Epithelial cell of prostate (primary cell): ENCODE measurements at places on chromosomes 4 and X.

- no peak for DNase-seq
These were observed 46.8 kb downstream of the PSAPL1 start for GRCh38 chr4:7387925-7388324.

DNA sequence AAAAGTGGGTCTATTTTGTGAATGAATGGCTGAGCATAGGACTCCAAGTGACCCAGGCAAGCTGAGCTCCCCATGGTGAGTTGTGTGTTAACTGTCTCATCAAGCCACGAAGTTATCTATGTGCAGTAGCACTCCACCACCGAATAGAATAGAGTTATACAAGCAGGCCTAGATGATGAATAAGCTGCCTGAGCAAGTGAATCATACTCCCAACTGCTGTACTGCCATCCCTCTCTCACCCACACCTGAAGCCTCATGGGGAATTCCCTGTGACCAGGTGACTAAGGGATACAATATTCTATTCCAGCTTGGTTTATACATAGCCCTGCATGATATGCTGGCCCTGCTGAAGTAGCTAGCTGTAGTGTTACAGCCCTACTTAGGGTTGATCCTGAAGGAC lies 38.7 kb downstream of the KDM5C start:
- DNase-seq, result peak; percentile 76

DNA sequence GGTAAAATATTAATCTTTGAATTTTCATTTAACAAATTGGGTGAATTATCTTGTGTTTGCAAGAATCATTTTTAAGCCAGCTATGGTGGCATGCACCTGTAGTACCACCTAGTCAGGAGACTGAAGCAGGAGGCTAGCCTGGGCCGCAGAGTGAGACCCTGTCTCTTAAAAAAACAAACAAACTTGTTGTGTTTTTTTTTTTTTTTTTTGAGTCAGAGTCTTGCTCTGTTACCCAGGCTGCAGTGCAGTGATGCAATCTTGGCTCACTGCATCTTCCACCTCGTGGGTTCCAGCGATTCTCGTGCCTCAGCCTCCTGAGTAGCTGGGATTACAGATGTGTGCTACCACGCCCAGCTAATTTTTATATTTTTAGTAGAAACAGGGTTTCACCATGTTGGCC lies 2.2 kb downstream of the TXLNG start:
- no peak for DNase-seq

DNA sequence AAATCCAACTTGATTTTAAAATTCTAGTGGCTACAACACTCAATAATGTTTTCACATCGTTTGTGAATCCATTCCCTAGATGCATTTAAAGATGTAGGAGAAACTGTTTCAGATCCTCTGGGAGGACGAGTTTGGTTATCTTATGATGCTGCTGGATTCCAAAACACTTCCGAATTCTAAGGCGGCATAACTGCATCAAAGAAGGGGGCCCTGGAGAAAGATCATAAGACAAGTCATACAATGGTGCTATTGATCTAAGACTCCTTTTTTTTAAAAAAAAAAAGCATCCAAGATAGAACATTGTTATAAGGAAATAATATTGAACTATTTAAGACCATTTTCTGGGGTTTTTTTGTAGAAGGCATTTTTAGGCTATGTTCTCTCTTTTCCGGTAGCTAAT lies 25.5 kb downstream of the ASB9 start:
- DNase-seq, result no peak

DNA sequence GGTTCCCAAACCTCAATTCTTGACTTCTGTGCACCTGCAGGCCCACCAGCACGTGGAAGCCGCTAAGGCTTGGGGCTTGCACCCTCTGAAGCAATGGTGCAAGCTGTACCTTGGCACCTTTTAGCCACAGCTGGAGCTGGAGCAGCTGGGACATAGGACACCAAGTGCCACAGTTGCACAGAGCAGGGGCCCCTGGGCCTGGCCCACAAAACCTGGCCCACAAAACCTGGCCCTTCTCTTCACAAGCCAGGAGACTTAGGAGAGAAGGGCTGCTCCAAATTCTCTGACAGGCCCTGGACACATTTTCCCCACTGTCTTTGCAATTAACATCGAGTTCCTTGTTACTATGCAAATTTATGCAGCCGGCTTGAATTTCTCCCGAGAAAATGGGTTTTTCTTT lies 197.8 kb downstream of the EPHA5 start:
- no peak for DNase-seq

DNA sequence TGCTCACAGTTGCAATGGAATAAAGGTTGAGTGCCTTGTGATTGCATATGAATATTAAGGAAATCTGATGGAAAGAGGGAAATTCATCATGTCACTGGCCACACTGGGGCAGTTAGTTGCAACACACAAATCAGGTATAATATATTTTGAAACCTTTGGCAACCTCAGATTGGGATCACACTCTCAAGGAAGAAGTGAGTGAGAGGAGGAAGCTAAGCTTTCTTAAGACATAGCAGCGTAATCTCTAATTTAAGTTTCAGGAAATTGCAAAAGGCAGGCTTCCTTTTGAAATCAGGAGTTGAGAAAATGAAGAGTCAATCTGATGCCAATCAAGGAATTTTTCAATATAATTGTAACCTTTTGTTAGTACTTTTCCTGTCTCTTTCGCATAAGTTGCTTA lies 12.3 kb upstream of the CLTRN start:
- DNase-seq, result no peak

DNA sequence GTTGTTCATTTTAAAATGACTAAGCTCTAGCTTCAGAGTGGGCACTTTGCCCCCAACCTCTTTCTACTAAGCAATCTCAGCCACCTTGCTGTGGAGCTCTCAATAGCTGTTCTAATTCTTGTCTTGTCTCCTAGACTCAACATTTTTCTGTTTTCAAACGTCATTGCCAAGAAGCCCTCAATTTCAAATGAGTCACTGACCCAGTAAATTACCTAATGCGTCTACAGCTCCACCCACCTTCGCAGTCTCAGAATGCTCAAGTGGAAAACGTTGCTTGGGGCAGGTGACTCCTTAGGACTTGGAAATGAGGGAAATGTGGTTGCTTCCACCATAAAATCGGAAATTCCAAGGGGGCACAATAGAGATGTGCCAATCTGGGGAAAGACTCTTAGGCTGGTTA lies 59.0 kb downstream of the ING2 start:
- DNase-seq, result peak; percentile 26

DNA sequence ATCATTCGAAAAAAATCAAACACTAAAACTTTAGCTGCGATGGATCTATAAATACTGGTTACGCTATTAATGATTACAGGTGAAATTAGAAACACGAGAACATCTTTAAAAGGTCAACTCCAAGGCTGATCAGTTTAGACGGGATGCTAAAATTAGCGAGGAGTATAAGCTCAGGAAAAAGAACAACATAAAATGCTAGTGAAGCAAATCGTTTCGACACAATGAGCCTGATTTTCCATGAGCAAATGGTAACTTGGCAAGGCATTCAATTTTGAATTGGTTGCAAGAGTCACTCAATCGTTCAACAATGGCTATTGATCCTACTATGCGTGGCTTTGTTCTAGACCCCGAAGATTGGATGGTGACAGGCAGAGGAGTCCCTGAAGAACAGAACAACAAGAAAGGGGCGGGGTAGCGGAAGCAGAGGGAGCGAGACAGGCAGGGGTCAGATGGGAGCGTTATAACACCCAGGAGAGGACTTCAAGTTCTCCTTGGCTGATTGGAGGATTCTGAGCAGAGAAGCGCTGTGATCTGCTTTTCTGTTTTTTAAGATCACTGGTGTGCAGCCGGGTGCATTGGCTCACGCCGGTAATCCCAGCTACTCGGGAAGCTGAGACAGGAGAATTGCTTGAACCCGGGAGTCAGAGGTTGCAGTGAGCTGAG lies 146.5 kb downstream of the RBM47 start:
- no peak for DNase-seq

DNA sequence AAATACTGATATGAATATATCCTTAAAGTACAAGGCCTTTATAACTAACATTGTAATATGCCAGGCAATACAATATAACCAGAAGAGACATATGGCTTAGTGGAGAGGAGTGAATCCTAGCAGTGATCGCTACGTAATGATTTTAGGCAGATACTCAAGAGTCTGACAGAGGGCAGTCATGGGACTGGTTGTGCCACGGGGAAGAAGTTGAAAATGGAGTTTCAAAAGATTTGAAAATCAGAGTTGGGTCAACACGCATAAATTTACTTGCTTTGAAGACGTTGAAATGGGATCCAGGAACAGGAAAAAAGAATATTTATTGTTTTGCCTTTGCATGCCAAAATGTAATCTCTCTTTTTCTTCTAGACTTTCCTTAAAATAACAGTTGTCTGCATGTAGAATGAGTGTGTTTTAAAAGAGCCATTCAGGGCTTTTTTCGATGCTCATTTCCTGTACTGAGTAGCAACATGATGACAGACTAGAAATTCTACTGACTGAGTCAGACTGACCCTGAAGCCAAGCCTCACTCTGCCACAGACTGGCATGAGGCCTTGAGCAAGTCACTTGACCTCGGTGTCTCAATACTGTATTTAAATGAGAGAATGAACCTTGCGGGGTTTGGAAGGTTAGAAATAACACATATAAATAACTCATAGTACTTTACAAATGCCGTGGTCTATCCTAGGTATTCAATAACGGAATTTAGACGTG lies 8.1 kb upstream of the SMS start:
- DNase-seq, result peak; percentile 29

GRCh38 chrX:107996124-107996523 lies 14.0 kb upstream of the TEX13B start:
- no peak for DNase-seq

- DNase-seq, result no peak
These were observed 608.6 kb upstream of the AADAT start for GRCh38 chr4:170698334-170698733.

DNA sequence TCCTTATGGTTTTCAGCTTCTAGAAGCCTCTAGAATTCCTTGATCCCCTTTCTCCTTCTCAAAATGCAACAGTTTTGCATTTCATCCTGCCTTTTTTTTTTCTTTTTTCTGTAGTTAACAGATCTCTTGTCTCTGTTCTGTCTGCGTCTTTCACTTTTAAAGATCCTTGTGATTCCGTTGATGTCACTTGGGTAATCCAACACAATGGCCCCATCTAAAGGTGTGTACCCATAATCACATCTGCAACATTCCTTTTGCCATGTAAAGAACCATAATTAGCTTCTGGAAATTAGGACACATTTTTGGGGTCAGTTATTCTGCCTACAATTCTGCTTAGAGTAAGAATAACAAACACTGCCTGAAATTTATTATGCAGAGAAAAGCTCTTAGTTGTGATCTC lies 1180.9 kb upstream of the ADGRL3 start:
- no peak for DNase-seq

GRCh38 chrX:73903941-73904340 lies 340.9 kb downstream of the CHIC1 start:
- DNase-seq, result no peak

DNA sequence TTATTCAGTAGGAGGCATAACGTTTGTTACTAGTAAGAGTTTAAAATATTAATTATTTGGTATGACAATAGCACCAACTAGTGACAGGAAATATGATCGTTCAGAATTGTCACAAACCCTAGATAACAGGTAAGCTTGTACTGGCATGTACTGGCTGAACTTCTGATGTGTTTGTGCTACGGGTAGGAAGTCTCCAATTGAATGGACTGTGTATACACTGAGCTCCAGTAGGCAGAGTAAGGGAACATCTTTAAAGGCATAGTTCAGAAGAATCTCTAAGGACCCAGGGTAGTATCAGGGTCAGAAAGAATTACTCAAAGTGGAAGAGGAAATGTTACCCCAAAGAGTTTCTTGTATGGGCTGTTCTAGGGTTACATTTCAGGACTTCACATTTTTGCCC lies 230.4 kb downstream of the EDA2R start:
- no peak for DNase-seq

DNA sequence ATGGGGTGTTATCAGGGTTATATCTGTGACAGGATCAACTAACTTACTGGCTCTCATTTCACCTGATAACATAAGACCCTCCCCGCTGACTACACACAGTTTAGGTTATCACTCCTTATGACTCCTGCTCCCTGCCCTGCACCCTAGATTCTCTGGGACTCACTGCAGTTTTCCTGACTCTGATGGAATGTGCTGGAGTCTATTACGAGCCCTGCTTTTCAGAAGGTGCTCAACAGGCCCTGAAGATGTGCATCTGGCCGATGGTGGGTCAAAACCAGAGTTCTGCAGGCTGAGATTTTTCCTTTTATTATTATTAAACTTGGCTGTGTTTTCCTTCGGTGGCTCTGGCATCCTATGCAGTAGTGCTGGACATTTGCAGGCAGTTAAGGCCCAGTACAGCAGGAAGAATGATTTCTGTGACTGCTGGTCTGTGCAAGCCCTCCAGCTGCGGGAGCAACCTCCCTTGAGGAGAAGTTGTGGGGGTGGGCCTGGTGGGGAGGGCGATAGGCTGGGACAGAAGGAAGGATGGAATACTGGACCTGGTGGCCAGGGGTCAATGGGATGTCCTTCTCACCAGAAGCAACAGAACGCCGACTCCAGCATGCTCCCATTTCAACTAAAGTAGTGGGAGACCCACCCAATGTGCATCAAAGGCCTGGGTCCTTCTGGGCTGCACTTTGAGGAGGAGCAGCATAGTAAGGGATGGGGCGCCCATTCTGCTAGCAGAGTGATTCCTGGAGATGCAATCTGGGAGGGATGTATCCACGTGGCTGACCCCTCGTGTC lies 11.0 kb downstream of the SOD3 start:
- DNase-seq, result no peak

- no peak for DNase-seq
These were observed 14.8 kb downstream of the CD38 start for GRCh38 chr4:15792974-15793373.

GRCh38 chr4:51868449-51868847 lies 25.5 kb downstream of the DCUN1D4 start:
- no peak for DNase-seq

DNA sequence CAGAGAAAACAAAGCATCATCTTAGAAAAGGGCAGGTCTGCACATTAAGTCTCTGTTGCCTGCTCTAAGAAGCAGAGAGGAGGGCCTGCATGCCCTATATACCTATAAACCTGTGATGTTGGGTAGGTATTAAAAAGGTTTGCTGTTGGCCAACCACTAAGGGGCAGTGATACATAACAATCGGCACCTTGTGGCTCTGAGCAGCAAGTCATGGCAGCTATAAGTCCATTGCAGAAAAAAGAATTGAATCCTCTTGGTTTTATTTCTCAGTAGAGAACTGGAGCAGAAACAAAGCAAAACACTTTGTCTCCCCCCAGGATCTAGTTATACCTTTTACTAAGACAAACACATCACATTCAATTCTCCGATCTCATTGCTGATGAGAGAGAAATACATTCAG lies 1364.4 kb downstream of the STIM2 start:
- DNase-seq, result peak; percentile 5

GRCh38 chr4:81032771-81033684 lies 2.5 kb downstream of the BMP3 start:
- DNase-seq, result no peak

DNA sequence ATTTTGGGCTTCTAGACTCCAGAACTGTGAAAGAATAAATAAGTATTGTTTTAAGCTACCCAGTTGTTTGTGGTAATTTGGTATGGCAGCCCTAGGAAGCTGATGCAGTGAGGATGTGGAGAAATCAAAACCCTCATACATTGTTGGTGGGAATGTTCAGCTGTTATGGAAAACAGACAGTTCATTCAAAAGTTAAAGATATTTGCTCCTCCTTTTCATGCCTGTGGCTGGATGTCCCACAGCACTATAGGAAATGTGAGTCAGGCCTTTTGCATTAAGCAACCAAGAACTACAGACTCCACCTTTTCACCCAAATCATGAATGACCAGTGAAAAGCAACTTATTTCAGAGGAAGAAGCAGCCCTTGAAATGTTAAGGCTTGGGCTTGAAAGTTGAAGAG lies 6.7 kb downstream of the BBS12 start:
- no peak for DNase-seq
